ENCODE measurements at places on chromosomes 12 and 14. TPM values are rescaled to one million over a fixed set of nuclear protein-coding genes. Genes with fewer than 3 reads are reported as not detected.

DNA sequence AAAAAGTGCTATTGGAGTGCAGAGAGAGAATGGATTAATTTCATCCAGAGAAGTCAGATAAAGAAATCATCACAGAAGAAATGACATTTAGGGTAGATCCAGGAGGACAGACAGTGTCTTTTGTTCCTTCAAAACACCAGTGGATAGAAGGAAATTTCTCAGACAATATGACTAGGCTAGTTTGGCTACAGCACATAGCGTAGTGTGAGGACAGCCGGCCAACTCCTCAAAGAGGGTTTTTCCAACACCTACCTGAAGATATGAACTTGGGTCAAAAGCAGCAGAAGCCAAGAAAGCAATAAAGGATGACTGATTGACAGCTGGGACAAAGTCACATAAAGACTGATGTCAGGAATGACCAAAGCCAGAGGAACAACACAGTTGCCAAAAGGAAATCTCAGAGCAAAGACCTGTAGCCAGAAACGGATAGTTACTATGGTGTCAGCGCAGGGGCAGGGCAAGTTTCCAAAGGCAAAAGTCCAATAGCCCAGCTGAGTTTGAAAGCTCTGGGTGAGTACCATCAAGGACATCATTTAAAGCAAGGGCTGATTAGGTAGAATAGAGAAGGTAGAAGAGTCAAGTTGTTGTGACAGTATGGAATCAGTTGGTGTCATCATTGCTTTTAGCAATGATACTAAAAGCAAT lies 58.7 kb upstream of the PDE3A start:
- DNase-seq = no peak

GRCh38 chr12:38151991-38152700 lies 164.4 kb upstream of the ALG10B start:
- no peak for DNase-seq

- no peak for DNase-seq
These were observed 125.2 kb downstream of the GCH1 start for GRCh38 chr14:54777395-54777794.

Gene HNF1A
- not detected for total RNA-seq

Gene KCNMB4
- 3.2 TPM for total RNA-seq

- no peak for DNase-seq
These were observed 20.6 kb downstream of the OTUB2 start for GRCh38 chr14:94046696-94047250.

DNA sequence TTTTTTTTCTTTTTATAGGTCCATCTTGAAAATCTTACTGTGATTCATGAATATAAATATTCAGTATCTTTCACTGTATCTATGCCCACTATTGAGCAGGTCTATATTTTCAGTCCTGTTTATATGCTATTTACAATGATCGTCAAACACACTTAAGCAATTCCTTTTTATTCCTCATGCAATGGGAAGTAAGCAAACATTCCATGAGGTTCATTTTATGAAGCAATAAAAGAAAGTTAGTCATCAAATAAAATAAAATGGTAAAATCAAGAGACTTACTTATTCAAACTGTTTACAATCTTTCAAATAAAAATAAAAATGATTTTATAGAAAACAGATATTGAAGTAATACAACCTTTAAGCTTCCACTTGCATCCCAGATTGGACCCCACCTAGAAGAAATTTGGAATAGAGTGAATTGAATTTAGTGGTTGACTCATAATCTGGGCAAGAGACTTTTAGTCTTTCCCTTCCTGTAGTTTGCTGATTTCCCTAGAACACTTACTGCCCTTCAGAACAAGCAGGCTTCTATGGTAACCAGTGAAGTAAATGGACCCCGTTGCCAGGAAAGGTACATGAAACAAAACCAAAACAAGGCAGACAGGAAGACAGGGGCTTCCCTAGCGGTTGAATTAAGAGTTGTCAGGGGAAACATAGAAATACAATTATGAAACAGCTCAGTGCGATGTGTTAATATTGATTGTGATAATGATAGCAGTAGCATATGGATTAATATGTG lies 241.0 kb upstream of the ATP2B1 start:
- DNase-seq = no peak
